ENCODE measurements at places on chromosomes 4 and X. TPM values are rescaled to one million over a fixed set of nuclear protein-coding genes. Genes with fewer than 3 reads are reported as not detected.

Gene TLR2
- total RNA-seq, result 0.32 TPM

Gene GLRB
- 6.8 TPM for total RNA-seq

Gene HPGD
- not detected for total RNA-seq

Gene CD40LG
- total RNA-seq, result not detected

Gene LEF1
- 1.6 TPM for total RNA-seq

Gene RTL5
- 1.3 TPM for total RNA-seq

Gene UGT2B11
- not detected for total RNA-seq

Gene FOXP3
- total RNA-seq, result under 0.01 TPM

Gene CYSLTR1
- under 0.01 TPM for total RNA-seq

Gene MXRA5
- total RNA-seq, result 45.4 TPM

Gene TXLNG
- 8.1 TPM for total RNA-seq

Gene SPANXA2
- total RNA-seq, result not detected

Gene GYG2
- total RNA-seq, result 3.9 TPM

Gene ARX
- total RNA-seq, result not detected

Gene SLC34A2
- not detected for total RNA-seq

Gene TRIM60
- total RNA-seq, result 0.32 TPM

Gene IQCM
- total RNA-seq, result not detected

Gene FGA
- total RNA-seq, result not detected

Gene HSD17B13
- not detected for total RNA-seq

Gene POF1B
- not detected for total RNA-seq

Gene JADE3
- 4.3 TPM for total RNA-seq

Gene FMR1
- total RNA-seq, result 27.6 TPM

Gene SPARCL1
- total RNA-seq, result not detected

Gene RAB41
- total RNA-seq, result not detected

Gene ARMCX1
- total RNA-seq, result 41.9 TPM

Gene CT45A1
- not detected for total RNA-seq

Gene CT45A10
- not detected for total RNA-seq

Gene IL3RA
- not detected for total RNA-seq

Gene CTAG1B
- not detected for total RNA-seq

Gene TCEAL7
- total RNA-seq, result 37.0 TPM

Gene SH3D19
- total RNA-seq, result 46.6 TPM

Gene GAGE12J
- not detected for total RNA-seq

Gene ANOS1
- 1.9 TPM for total RNA-seq

Gene GATA1
- total RNA-seq, result not detected

Gene CCKAR
- 0.43 TPM for total RNA-seq

Gene ZNF732
- 0.64 TPM for total RNA-seq

Gene SYTL4
- 32.9 TPM for total RNA-seq

Gene TMEM144
- total RNA-seq, result 7.3 TPM

Gene TMEM47
- total RNA-seq, result 32.2 TPM

Gene USP11
- 47.0 TPM for total RNA-seq

Gene EVC2
- 11.9 TPM for total RNA-seq

Gene GABRG1
- not detected for total RNA-seq

Gene CENPI
- 20.3 TPM for total RNA-seq

Gene AR
- total RNA-seq, result 11.3 TPM

Gene RAP2C
- total RNA-seq, result 24.2 TPM

Gene HTR2C
- total RNA-seq, result under 0.01 TPM

Data from fibroblast of villous mesenchyme (primary cell).